ENCODE measurements at places on chromosomes 4 and X.

GRCh38 chr4:127403471-127404084 is 229.2 kb upstream of the INTU start:
- no peak for DNase-seq

DNA sequence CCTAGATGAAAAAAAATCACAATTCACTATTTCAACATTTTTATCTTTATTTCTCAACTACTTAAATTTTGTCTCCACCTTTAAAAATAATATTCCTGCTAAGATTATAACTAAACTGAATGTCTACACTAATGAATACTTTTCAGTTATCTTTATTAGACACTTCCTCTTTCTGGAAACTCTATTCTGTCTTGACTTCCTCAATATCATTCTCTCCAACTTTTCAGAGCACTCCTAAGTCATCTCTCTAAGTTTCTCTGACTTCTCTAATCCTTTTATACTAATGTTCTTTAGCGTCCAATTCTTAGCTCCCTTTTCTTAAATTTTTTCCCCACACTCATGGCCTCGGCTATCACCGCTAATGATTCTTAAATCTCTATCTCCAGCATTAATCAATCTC is 374.2 kb downstream of the FBXO8 start:
- DNase-seq: no peak

- DNase-seq: no peak
Observed at GRCh38 chr4:156837625-156838345, 133.8 kb downstream of the PDGFC start.

- no peak for DNase-seq
Observed at GRCh38 chr4:15294202-15294601, 133.6 kb upstream of the C1QTNF7 start.

GRCh38 chr4:7180938-7181337 is 11.4 kb upstream of the SORCS2 start:
- no peak for DNase-seq

DNA sequence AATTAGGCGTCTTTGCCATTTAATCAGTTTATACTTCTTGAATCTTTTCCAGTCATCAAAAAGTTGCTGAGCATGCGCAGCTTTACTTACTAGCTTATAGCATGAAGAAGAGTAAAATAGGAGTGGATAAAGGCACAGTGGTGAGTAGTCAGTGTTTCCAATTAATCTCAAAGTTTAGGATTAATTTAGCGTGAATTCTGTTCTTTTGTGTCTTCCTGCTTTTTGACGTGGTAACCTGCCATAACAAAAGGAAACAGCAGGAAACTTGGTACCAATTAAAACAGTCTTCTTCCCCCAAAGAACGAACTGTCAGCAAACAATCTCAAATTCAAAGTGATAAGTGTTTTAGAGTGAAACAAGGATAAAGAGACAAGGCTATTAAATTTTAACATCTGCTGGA is 61.9 kb downstream of the TET2 start:
- no peak for DNase-seq

DNA sequence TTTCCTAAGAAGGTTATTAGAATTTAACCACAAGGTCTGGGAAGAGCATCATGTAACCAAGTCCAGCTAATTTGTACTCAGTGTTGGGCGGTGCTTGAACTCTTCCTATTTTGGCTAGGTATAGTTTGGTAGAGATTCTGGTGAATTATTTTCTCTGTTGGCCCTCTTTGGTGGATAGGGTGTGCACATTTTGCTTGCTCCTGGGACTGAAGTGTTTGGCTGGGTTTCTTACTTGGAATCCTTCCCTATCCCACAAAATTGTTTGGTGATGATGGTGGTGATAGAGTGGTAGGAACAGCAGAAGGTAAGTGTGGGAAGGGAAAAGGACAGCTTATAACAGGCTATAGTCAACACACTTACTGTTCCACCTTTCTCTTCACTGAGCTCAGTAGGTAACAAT is 194.8 kb upstream of the GPC4 start:
- no peak for DNase-seq

GRCh38 chr4:25223802-25224375 is 9.9 kb upstream of the PI4K2B start:
- no peak for DNase-seq

- DNase-seq: no peak
Observed at GRCh38 chr4:48180234-48180633, 46.2 kb upstream of the TXK start.

DNA sequence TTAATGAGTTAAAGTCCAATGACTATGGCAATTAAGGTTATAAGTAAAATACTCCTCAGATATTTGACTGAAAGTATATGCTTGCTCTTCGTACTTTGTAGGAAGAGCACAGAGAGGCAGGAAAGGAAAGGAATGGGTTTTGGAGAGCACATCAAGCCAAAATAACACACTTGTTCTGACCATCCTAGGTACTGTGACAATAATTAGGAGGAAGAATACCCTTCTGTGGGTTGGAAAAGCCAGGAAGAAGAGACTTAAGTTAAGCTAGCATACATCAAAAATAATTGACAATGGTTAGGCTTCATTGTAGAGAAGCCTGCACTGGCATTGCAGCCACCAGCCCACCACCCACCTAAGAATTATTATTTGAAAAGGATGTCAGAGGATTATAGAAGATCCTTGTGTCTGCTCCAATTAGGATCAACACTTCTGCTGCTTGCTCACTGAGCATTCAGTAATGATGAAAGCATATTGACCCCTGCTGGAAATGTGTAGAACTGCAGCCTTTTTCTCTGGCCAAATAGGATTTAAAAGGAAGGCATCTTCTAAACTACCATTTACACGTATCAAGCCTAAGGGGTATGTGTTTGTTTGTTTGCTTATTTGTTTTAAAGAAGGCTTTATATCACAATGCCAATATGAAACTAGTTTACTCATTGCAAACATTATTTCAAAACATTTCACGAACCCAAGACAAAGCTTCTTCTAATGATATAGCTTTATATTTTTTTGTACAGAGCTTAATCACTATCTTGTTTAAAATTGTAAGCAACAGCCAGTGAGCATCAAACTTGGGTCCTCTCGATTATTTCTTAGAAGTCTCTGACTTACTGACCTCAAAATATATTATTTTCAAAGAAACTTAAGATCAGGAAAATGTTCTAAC is 286.2 kb upstream of the TET2 start:
- DNase-seq: peak; percentile 62

GRCh38 chrX:149010013-149010852 is 494.9 kb downstream of the IDS start:
- no peak for DNase-seq

DNA sequence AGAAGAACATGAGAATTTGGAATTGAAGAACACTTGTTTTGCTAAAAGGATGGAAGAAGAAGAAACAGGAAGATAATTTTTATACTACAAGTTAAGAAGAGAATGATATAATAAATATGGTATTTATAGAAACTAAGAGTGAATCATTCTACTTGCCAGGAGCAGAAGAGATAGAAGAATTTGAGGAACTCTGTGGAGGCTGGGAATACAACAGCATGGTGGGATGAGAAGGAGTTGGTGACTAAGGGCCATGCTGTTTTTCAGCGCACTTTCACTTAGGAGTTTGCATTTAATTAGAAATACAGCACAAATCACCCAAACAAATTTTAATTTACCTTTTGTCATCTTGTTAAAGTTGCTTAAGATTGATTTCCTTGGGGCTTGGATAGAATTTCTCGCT is 20.5 kb downstream of the HADH start:
- no peak for DNase-seq

DNA sequence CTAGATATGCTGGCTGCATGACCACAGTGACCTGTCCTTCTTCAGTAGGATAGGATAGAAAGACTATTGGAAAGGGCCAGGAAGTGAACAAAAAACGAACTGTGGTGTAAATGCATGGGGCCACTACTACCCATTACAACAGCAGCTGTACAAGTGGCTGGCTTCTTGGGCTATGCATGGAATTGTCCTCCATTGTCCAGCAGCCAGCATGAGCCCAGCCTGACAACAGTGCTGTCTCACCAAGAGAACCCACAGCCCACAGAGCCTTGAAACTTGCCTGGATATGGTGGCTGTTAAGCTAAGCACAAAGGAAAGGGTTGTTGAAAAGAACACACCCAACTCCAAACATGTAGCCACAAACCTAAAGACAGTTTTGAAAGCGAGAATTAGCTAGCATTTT is 330.2 kb upstream of the F9 start:
- no peak for DNase-seq

- DNase-seq: no peak
Observed at GRCh38 chrX:66071126-66071525, 31.2 kb upstream of the VSIG4 start.

DNA sequence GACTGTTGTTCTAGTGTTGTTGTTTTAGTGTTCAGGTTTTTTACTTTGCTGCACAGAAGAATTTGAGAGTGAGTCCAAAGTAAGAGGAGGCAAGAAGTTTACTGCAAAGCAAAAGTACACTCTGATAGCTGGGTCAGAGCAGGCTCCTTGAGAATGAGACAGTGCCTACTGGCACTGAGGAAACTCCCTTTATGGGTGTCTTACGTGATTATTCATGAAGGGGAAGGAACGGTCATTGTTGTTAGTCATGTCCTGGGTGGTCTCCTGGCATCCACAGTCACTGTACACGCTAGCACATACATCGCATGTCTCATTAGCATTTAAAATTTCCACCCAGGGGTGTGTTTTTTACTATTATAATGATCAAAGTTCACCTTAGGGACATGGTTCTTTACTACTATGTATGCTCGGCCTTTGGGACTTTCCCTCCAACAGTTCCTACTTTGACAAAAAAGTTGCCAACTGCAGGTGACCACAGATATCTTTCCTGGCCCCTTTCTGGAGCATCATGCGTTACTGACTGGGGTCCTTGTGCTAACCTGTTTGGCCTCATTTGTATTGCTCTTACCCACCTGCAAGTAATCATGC is 688.9 kb upstream of the AMOT start:
- no peak for DNase-seq

- no peak for DNase-seq
Observed at GRCh38 chr4:4860600-4861389, 1.3 kb downstream of the MSX1 start.

DNA sequence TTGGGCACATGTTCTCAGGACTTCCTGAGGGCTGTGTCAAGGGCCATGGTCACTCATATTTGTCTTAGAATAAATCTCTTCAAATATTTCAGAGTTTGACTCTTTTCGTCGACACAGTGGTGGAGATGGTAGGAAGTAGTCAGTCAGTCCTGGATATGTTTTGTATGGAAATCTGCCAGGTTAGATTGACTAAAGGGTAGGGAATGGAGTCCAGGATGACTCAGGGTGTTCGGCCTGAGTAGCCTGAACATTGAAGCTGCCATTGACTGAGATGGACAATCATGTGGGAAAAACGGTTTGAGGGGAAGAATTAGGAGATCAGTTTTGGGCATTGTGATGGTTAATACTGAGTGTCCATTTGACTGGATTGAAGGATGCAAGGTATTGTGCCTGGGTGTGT is 177.1 kb upstream of the CENPE start:
- DNase-seq: no peak

- DNase-seq: no peak
Observed at GRCh38 chrX:66676413-66676812, 37.5 kb upstream of the EDA2R start.

GRCh38 chr4:2643555-2643954 is 107.1 kb downstream of the FAM193A start:
- no peak for DNase-seq

DNA sequence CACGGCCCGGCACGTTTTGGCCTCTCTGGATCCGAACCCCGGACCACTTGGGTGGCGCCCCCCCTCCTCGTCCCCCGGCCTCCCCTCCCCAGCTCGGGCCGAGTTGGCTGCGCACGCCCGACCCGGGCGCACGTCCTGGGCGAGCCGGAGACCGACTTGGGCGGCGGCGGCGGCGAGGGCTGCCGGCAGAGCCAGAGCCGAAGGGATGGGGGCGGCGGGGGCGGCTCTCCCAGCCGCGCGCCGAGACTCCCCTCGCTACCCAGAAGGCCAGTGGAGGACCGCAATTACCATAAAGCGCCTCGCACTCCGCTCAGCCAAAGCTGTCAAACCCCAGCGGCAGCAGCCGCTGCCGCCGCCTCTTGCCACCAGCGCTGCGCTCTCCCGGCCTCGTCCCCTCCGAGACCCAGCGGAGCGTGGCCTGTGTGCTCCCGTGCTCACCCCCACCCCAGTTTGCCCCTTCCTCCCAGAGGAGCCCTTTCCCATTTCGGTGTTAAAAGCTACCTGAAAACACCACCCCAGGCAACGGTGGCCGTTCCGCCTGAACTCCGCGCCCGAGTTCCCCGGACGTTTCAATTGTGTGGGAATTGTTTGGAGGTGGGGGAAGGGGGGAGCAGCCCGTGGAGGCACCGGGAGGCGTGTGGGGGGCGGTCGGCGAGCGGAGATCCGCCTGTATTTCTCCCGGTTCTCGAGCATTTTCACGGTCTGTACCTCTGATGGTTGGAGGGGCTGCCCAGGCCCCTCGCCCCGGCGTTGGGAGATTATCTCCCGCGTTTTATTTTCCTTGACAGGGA is 701 bp upstream of the BCOR start:
- DNase-seq: peak; percentile 75

DNA sequence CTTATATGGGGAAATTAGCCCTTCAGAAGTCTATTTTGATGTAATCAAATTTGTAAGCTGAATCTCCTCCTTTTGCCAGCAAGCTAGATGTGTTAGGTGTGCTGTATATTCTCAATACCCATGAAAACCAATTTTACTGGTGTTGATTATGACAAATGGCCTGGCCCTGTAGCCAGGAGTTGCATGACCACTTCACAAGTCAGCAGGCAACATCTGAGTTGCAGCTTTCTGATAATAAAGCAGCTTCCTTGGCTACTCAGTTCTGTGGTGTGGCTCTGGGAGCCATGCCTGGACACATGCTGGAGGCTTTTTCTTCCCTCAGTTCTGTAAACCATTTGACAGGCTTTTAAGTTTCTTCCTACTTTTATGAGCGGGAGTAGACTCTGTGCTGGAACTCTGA is 154.1 kb upstream of the CXCL13 start:
- no peak for DNase-seq

DNA sequence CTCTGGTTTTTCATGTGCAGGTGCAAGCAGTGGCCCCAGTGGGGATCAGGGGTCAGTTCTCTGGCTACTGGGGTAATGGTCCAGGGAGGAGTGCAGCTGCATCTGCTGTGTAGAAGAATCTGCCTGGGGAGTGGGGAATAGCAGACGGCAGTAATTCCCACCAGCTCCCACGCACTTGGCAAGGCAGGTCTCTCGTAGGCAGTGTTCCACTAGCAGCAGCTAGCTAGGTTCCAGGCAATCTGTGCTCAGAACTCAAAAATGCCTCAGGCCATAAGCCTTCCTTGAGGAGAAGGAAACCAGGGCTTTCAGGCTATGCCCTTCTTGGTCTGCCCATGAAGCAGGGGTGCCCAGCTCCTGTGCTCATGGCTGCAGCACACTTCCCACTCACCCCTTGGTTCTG is 38.8 kb downstream of the DCLK2 start:
- no peak for DNase-seq

DNA sequence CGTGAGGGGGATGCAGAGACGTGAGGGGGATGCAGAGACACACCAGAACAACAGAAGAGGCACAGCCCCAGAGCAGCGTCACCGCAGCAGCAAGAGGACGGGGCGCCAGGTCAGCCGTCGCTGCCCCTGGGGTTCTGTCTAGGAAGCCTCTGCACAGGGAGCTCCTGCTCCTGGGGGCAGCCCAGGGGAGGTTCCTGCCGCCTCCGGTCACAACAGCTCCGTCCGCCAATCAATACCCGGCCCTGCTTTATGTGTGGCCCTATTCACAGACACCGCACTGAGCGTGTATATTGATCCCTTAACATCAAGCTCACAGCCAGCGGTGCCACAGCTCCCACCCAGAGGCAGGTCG is 69.6 kb downstream of the FAM53A start:
- no peak for DNase-seq

GRCh38 chr4:891747-892146 is 40.4 kb downstream of the GAK start:
- DNase-seq: peak; percentile 44

- DNase-seq: no peak
Observed at GRCh38 chr4:25923745-25924144, 9.7 kb downstream of the SMIM20 start.

- no peak for DNase-seq
Observed at GRCh38 chr4:146224326-146224966, 10.1 kb downstream of the REELD1 start.

All from activated naive CD4-positive, alpha-beta T cell treated with anti-CD3 and anti-CD28 coated beads, Interleukin-2, amount 10 ng/mL, durations not matched to agents 7 days and 5 days (primary cell).